ENCODE measurements at places on chromosomes 7 and 10.

DNA sequence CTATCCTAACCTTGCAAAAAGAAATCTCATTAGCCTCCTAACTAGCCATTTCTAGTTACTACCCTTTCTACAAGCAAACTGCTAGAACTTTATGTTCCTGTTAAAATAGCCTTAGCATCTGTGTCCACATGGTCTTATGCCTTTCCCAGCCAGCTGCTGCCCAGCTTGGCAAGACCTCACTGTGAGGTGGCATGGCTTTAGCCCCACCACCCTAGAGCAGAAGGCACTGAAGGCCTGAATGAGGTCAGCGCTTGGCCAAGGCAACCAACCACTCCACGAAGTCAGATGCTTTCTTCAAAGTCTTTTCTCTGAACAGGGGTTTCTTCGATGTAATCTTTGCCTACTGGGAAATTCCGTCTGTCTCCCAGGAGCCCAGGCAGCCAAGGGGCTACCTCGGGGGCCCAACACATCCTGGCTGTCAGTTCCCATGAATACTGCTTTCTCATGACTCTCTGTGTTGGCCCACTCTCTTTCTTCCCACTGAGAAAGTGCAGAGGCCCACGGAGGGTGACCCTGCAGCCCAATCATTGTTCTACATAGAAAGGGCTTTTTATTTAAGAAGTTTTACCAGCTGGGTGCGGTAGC is 41.6 kb downstream of the POLR3A start:
- no peak for DNase-seq

DNA sequence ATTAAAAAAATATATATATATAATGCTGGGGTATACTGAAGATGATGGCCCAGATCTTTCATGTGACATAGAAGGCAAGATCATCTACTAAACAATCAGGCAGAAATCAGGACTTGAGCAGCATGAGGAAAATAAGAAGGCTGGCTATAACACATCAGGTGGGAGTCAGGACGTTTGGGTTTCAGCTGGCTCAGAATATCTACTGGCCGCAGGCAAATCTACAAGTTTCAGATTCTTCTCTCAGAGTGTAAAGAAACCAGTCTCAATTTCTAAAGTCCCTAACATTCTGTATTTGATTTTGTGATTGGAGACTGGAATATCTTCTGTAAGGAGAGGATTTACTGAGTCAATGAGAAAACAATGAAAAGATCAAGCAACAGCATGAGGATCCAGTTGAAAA is 37.7 kb upstream of the FAM3C start:
- DNase-seq: no peak

- no peak for DNase-seq
Measured at GRCh38 chr10:75201793-75202307, 8.7 kb upstream of the VDAC2 start.

- DNase-seq: no peak
Measured at GRCh38 chr10:72056932-72057751, 31.2 kb downstream of the SPOCK2 start.

DNA sequence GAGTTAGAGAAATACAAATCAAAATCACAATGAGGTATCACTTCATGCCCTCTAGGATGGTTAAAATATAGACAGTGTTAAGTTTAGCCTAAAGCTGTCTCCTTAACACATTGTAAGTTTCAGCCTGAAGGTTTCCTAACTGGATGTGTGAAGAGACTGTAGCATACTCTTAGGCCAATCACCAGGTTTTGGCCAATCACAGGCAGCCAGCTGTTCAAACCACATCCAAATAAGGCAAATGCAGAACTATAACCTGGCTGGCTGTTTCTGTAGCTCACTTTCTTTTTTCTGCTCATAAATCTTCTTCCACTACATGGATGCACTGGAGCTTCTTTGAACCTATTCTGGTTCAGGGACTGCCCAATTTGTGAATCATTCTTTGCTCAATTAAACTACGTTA is 19.7 kb downstream of the ESYT2 start:
- no peak for DNase-seq

GRCh38 chr10:52771534-52772445 is 794 bp downstream of the MBL2 start:
- DNase-seq: no peak

GRCh38 chr7:50226669-50227068 is 77.8 kb upstream of the IKZF1 start:
- DNase-seq: no peak

DNA sequence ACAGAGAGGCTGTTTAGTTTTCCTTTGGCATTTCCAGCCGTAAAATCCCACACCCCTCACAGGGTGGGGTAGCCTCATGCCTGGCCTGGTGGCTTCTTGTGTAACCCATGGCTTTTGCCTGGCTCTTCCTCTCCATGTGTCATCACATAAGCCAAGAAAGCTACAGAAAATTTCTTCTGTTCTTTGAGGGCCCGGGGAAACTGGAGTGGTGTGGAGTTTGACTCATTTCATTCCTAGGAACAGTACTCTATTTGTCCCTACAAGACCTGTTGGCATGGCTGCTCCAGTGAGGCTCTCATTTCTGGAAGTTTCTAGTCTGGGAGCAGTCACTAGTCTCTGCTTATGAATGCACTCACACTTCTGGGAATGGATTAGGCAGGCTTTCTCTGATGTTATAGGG is 523.9 kb downstream of the SUGCT start:
- no peak for DNase-seq

DNA sequence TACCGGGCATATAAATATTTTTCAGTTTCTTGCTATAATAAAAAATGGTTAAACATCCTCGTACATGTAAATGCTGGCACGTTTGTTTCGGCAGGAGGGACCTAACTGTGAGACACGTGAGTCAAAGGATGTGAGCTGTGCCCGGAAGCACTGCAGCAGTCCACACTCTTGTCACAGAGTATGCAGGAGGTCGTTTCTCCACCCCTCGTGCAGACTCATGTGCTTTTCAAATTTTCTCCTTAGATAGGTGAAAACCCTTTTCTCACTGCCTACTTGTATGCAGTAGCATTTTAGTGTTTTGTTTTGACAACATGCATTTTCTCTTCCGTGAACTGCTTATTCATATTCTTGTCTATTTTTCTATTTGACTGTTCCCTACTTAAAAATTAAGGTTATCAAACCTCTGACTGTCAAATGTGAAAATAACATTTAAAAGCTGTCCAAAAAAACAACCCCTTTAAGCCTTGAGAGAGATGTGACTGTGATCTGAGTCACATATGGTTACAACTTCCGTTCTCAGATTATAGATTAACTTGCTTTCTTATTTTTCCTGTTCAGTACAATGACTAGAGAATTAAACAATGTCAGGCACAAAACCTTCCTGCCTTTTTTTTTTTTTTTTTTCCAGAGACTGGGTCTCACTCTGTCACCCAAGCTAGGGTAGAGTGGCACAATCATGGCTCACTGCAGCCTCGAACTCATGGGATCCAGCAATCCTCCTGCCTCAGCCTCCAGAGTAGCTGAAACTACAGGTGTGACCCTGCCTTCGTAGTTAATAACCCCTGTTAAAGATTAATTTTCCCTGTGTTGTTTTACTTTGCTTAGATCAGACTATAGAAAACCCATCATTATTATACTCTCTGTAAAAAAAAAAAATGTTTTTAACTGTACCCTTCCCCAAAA is 45.1 kb downstream of the DPY19L1 start:
- DNase-seq: no peak

GRCh38 chr7:94161476-94161875 is 157.3 kb upstream of the BET1 start:
- DNase-seq: no peak

- DNase-seq: no peak
Measured at GRCh38 chr7:17492437-17492836, 194.0 kb downstream of the AHR start.

- no peak for DNase-seq
Measured at GRCh38 chr10:62907470-62908212, 91.5 kb upstream of the EGR2 start.

DNA sequence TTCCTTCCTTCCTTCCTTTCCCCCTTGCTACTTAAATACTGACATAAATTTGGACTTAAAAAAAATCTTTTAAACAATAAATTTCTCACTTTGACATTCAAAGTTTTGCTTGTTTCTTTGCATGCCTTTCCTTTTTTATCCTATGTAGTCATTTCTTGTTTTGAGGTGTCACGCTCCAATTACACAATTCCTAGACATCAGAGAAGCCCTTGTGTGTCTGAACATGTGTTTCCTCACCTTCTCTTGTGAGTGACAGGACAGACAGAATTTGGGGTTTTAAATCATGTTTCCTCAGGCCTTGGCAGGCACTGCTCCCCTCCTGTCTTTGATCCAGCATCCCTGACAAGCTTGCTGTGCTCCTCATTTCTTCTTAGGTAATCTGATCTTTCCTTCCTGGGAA is 91.3 kb downstream of the CYTH3 start:
- no peak for DNase-seq

GRCh38 chr10:51030480-51030879 is 43.8 kb upstream of the PRKG1 start:
- no peak for DNase-seq

DNA sequence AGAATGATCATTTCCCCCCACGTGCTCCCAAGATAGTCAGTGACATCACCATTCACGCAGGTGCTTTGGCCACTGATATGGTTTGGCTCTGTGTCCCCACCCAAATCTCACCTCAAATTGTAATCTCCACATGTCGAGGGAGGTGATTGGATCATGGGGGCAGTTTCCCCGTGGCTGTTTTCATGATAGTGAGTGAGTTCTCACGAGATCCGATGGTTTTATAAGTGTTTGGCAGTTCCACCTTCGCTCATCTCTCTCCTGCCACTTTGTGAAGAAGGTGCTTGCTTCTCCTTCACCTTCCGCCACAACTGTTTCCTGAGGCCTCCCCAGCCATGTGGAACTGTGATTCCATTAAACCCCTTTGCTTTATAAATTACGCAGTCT is 205.4 kb upstream of the SH2B2 start:
- no peak for DNase-seq

DNA sequence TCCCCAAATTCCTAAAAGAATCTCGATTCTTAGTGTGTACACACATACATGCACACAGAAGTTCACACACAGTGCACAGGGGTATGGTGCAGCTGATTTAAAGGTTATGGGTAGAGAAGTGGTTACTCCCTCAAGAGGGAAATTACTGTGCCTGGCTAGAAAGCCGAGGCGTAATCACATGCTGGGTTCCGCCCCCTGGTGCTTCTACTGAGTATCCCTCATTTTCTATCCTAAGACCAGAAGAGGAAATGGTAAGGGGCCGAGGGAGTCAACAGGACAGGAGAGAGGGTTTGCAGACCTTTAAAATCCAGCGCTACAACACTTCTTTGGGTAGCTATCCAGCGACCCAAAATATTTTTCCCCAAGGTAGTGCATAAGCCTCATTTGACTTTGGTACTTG is 147.3 kb upstream of the TMEM196 start:
- no peak for DNase-seq

DNA sequence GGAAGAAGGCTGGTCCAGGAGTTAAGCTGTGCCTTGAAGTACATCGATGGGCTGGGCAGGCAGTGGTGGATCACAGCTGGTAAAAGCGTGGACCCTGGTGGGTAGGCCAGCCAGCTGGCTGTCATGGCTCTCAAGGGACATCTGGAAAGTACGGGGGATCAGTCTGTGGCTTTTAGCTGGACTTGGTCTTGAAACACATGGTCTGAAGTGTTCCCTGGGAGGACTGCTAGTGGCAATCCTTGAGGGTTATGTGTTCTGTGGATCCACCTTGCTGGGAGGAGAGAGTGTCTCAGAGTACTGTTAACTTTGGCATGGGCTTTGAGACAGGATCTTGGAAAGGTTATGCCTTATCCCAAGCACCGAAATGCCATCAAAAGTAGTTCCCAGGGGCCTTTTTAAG is 754.3 kb downstream of the SUGCT start:
- no peak for DNase-seq

DNA sequence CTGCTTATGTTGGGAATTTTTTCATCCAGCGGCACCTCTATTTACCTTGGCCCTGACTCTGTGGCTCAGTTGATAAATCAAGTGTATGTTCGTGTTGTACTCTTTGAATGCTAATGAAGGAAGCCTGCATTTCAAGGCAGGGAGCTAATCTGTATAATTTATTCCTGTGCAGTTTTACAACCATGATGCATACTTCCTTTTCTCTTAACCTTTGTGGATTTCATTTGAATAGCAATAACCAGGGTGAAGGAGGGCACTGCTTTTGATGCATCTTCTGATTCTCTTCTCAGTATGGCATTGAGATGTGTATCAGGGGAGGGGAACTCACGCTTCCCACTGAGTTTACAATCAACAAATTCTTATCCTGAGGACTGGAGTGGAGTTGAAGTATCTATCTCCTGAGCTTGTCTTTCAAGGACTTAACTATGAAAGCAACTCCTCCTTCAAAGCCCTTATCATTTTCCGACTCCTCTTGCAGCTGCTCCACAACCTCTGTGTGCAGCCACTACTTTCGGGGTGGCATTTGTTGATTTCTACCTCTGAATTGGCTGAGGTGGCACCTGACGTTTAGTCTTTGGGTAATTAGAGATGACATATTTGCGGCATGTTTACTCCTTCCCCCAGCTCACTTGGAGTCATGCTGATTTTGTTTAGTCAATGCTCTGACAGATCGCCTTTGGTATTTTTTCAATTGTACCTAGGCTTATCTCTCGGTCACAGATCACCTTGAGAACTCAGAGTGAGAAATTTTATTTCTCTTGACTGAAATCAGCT is 275.2 kb downstream of the PHTF2 start:
- no peak for DNase-seq

DNA sequence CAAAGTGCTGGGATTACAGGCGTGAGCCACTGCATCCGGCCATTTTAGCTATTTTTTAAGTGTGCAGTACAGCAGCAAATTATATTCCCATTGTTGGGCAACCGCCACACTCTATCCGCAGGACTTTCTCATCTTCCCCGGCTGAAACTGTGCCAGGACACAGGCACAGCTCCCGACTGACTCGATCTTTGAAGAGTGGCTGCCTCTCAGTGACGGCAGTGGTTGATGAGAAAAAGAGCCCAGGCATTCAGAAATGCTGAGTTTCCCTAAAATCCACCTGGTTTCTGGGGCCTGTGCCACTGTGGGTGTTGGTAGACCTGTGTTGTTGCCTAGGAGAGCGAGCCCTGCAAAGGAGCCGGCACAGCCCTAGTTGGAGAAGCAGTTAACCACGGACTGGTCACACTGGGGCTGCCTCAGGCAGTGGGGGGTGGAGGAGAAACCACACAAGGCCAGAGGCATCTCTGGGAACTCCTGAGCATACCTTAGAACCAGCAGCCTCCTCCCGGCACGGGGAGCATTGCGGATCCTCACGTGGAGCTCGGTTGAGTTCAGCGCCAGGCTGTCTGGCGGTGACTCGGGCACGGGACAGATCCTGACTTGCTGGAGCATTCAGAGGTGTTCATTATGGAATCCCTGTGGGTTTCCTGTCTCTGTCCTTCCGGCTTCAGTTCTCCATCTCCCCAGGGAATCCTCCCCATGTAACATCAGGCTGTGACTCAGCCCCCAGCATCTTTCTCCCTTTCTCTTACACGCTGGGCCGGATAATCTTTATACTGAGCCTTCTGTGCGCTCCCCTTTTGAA is 16.2 kb downstream of the PFKFB3 start:
- no peak for DNase-seq

DNA sequence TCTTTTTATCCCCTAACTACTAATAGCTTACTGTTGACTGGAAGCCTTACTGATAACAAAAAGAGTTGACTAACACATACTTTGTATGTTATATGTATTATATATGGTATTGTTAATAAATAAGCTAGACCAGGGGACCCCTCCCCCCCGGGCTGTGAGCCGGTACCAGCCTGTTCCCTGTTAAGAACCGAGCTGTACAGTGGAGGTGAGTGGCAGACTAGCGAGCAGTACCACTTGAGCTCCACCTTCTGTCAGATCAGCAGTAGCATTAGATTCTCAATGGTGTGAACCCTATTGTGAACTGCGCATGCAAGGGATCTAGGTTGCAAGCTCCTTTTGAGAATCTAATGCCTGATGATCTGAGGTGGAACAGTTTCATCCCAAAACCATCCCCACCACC is 377.0 kb downstream of the IPMK start:
- no peak for DNase-seq

- DNase-seq: no peak
Measured at GRCh38 chr7:149770728-149771636, 2.4 kb downstream of the ZNF467 start.
